ENCODE measurements at places on chromosomes 12 and 14.

- DNase-seq = no peak
These were observed 1865.6 kb upstream of the FLRT2 start for GRCh38 chr14:83664389-83664788.

GRCh38 chr12:132950844-132951535, 5.1 kb downstream of the ZNF605 start:
- DNase-seq = no peak

GRCh38 chr12:28079539-28079938, 107.0 kb upstream of the PTHLH start:
- DNase-seq = no peak

DNA sequence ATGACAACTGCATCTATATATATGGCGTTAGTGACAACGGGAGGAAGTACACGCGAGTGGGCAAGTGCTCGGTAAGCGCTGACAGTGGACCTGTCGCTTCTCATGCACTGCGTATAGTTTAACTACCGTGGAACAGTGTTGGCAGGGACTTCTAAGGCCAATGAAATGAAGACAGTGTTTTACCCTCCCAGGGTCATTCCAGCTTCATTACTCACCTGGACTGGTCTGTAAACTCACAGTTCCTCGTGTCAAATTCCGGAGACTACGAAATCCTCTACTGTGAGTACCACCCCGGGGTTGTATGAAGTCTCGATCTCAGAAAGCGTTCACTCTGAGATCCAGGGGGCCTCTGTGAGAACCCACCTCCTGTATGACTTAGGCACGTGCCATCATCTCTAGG, 129.2 kb upstream of the EVL start:
- DNase-seq = no peak

DNA sequence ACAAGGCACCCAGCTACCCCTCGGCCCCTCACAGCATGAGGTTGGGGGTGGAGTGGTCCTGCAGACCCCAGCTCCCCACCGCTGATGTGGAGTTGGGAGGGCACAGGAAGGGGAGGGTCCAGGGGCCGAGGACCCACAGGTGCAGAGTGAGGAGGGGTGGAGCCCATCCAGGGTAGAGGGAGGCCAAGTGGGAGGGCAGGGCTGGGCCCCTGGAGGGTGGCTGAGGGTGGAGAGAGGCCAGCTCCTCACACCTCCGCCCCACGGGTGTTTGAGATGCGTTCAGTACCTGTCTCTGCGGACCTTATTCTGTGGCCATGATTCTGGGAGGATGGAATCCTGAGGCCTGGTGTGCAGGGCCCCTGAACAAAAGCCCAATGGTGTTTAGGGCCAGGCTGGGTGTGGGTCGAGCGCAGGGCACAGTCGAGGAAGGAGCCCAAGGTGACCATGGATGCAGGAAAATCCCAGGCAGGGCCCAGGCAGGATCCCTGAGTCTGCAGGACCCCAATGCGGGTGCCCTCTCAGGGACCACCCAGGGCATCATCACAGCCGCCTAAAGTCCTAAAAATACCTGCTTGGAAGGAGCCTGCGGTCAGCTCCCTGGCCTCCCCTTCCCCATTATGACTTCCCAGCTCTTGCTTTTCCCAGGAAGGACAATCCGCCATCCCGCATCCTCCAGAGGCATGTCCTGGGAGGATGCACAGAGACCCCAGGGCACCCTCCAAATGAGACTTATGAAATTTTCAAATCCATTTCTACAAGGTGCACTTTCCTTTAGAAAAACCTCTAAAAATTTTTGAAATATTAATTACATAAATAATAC, 377.1 kb upstream of the SFSWAP start:
- no peak for DNase-seq

GRCh38 chr12:52211716-52212585, 20.1 kb upstream of the KRT80 start:
- DNase-seq = no peak

DNA sequence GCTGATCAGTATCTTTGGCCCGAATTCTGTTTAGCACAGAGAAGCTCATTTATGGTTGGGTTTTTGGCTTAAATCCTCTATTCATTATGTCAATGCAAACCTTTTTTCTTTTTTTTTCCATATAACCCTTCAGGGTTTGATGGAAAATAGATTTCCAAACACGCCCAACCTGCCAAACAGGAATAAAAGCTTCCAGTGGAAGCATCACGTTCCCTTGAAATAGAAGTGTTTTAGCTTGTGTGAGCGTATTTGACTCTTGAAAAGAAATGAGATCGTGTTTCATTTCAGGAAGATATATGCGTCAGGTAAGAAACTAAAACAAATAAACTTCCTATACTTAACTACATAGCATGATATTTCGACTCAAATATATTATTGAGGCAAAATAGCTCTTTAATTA, at the start of gene PIK3C2G:
Gene PIK3C2G, plus strand, starts transcription at position 246 of the 400 bp plus-strand sequence. CDS start 20,564 bp downstream, outside the sequence.
- DNase-seq = no peak

- no peak for DNase-seq
These were observed 51.0 kb upstream of the BCL11B start for GRCh38 chr14:99322731-99323599.

DNA sequence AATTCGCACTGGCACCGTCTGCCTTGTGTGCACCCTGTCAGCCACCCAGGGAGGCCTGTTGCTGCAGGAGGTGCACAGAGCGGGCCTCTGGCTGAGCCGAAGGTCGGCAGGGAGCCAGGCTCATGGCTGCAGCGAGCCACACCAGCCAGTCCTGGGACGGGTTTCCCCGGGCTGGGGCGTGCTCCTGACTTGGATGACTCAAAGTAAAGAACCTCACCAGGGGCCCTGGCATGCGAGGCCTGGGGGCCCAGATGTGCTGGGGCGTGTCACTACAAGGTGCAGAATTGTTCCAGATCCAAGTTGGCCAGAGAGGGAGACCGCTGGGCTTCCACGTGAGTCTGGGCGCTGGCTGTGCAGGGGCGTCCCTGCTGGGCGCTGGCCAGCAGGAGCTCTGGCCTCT, 34.5 kb downstream of the FBRSL1 start:
- no peak for DNase-seq

DNA sequence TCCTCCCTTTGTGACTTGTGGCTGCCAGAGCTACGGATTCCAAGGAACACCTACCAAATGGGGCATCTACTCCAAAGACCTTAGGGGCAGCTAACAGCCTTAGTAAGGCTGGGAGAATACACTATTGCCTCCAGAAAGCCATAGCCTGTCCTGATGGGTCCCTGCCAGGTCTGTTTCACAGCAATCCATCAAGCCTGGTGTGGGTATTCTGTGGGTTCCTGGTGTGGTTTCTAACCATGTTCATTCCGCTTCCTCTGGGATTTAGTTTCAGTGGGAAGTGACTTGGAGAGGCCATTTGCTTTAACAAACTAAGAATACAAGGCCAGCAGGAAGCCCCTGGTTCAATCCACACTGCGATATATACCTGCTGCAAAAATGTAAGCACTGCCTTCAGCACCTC, 220.5 kb downstream of the FOXN3 start:
- DNase-seq = no peak

DNA sequence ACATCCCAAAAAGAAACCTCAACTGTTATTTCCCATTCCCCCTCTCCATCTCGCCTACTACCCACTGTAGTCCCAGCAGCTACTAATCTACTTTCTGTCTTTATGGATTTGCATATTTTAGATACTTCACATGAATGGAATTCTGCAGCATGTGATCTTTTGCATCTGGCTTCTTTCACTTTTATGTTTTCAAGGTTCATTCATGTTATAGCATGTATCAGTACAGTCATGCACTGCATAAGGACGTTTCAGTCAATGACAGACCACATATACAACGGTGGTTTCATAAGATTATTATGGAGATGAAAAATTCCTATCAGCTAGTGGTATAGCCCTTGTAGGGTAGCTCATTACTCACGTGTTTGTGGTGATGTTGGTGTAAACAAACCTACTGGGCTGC, 24.5 kb downstream of the PCNX4 start:
- no peak for DNase-seq

GRCh38 chr14:73998726-73999125, 20.4 kb downstream of the ENTPD5 start:
- DNase-seq = no peak

DNA sequence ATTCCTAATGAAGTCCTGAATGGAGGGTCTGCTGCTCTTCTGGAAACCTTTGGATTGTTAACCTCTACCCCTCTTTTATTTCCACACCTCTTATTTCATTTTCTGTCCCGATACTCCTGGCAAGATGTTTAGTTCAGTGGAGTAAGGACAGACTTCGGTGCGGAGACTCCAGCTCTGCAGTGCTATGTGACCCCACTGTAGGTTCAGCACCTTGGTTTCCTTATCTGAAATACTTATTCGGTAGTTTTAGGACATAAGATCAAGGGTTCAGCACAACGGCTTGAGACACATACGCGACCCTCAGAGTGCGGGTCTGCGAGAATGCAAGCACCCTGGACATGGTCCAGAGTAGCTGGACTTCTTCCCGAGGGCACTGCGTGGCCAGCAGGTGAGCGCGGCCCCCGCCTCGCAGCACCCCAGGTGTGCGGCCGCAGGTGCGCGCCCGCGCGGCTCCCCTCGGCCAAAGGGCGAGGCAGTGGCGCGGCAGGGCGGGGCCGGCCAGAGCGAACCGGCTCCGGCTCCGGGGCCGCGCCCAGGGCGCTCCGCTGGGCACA, 465 bp upstream of the FGD4 start:
- no peak for DNase-seq

DNA sequence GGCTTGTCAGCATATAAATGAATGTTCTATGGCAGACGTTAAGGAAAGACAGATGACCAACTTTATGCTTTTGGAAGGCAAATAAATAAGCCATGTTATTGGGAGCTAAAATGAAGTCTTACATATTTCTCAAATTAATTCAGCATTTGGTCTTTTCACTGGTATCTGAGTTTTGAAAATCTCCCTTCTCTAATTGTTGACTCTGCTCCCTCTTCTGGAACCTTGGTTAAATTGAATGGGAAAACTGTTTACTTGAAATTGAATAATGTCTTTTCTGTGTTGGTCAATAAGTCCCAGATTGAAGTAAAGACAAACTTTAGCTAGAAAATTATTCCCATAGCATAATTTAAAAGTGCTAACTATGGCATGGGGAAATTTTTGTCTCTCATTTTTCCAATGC, 38.7 kb downstream of the LGR5 start:
- DNase-seq = no peak

DNA sequence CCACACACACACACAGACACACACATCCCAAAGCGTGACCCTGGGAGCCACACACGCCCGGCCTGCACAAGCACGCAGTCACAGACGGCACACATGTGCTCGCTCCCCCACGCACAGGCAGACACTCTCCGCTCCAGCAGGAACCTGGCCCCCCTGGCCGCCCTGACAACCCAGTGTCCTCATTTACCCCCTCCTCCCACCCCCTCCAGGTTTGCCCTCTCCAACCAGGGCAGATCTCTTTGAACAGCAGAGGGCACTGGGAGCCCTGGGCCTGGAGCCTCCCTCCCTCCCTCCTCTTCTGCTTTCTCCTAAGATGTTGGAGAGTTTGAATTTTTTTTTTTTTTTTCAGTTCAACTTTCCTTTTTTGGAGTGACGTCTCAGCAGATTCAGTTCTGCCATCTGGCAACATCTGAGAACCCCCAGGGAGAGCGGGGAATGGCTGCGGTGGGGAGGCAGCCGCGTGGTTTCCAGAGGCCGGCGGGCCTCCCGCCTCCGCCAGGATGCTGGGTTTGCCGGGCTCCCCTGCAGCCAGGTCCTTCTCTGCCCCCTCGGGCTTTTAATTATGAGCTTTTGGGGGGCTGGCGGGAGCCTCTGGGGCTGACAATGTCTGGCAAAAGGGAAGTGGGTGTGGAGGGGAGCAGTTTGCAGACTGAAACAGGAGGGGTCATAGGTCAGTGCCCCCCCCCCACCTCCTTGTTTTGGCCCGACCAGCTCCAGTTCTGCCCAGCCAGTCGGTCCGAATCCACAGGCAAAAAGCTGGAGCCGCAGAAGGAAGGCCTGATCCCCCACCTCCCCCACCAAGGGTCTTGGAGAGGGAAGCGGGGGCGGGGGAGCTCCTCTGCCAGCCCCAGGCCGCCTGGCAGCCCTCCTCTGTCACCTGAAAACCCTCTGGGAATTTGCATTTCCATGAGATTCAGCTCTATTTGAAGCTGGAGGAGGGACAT, 1.3 kb upstream of the NCOR2 start:
- DNase-seq = no peak

DNA sequence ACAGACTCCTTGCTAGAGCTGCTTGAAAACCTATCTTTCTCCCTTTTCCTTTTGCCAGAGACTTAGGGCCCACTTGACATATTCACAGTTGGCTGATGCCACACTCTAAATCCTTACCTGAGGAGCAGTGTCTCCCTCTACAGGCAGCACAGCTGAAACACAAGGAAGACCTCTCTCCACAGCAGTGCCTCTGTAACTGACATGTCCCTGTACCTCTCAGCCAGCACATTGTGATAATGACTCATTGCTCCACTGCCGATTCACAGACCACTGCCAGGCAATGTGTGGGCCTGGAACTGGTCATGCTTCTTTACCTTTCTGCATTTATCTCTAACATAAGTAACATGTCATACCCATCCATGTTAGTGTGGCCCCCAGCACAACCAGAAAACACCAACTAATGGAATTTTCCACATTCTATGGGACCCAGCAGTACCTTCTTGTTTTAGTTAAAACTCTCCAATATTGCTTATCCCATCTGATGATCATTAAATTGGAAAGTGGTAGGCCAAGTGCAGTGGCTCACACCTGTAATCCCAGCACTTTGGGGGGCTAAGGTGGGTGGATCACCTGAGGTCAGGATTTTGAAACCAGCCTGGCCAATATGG, 56.5 kb downstream of the GTF2A1 start:
- peak; percentile 5 for DNase-seq

DNA sequence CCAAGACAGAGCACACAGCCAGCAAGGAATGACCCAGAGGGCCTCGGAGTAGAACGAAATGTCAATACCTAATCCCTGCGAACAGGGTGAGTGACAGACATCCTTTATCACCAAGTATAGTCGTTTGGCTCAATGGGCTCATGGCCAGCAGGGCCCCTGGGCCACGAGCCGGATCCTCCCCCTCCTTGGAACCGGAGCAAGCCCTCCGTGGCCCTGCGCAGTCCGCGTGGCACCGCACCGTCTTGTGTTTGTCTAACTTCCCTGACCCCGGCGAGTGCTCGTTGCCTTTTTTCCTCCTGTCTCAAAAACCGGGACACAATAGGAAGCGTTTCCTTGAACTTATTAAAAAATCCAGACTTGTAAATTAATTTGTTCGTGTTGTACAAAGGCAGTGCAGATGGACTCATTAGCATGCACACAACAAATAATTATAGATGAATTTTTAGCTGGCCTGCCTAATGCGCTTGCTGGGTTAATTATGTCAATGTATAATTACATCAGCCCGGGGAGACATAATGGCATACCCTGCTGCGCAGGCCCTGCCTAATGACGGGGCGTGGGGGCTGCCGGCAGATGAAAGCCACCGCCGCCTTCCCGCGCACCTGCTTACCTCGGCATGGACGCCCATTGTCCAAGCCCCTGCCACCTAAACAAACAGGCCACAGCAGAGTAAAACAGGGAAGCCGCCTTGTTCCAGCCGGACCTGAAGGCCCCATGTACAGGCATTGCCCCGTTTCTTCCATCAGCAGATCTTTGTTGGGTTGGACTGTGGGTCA, 81.6 kb downstream of the PHETA1 start:
- DNase-seq = no peak

- DNase-seq = no peak
These were observed 8.5 kb downstream of the PHETA1 start for GRCh38 chr12:111360325-111360930.

Measured in stimulated activated CD8-positive, alpha-beta memory T cell treated with anti-CD3 and anti-CD28 coated beads, Interleukin-7, amount 100 ng/mL, for 4 hours (primary cell).